ENCODE measurements at places on chromosomes 11 and 22.

- no peak for DNase-seq
Observed at GRCh38 chr22:37659066-37659896, 758 bp downstream of the PDXP start.

DNA sequence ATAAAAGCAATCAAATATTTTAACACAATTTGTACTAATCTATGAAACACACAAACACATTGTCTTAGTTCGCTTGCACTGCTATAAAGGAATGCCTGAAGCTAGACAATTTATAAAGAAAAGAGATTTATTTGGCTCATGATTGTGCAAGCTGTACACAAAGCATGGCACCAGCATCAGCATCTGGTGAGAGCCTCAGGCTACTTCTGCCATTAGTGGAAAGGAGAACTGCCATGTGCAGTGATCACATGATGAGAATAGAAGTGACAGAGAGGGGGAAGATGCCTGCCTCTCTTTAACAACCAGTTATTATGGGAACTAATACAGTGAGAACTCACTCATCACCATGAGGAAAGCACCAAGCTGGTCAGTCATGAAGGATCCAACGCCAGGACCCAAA, 105.1 kb downstream of the GUCY1A2 start:
- no peak for DNase-seq

DNA sequence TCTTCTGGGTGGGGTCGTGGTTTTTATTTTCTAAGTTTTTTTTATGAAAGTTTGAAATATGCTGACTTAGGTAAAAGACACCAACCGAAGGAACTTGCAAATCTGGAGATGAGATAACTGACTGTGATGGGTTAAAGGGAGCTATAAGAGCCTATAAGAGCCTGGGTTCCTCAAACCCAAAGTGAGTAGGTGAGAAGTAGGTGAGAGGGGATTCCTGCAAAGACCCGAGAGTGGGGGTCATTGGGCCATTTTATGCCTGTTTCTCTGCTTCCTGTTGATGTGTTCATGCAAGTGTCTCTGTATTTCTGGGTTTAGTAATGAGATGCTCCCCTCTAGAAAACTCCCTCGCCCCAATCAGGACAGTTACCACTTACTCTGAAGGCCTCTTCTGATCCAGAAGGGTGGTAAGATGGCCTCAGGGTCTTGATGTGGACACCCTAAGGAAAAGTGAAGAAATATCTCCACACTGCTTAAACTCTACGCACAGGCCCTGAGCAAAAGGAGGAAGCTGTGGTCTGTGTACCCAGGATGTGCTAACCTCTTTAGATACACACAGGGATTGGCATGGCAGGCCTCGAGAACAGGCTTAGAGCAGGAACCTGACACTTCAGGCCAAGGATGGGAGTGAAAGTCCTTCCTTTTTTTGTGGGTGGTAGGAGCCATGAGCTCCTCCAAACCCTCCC, 1.8 kb downstream of the FLI1 start:
- peak; percentile 38 for DNase-seq

GRCh38 chr11:57787920-57788702, 26.5 kb downstream of the CTNND1 start:
- no peak for DNase-seq

GRCh38 chr22:27073601-27074425, 416.4 kb downstream of the MIAT start:
- no peak for DNase-seq

DNA sequence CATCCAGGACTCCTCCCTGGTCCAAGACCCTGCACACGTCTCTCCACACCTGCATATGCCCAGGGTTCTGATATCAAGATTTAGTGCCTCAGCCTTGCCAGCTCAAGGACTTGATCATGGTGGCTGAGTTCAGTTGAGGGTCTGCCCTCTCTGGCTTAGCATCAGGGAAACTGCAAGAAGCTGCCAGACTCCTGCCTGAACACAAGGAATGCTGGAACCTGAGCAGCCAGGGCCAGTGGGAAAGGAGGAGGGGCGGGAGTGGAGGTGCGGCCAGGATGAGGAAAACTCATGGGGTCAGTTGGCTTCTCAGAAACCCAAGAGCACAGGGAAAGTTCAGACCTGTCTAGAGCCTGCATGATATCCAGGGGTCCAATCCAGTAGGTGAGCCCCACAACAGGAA, 546.1 kb downstream of the BUD13 start:
- no peak for DNase-seq

GRCh38 chr22:46947516-46948257, 185.2 kb downstream of the TBC1D22A start:
- no peak for DNase-seq

DNA sequence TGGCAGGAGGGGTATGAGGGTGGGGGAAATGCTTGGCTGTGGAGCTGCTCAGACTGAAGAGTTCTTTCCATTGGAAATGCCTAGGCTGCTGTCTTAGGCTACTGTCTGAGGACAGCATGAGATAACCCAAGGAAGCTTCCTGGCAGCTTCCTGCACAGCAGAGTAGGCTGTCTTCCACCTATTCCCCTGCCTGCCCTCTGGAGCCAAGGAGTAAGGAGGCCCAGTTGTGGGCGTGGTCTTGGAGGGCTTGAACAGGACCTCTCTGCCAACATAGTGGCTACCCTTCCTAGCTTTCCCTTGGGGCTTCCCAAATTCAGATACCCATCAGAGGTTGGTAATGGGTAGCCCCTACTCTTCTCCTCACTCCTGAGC, 25.9 kb downstream of the PHLDB1 start:
- DNase-seq: no peak

DNA sequence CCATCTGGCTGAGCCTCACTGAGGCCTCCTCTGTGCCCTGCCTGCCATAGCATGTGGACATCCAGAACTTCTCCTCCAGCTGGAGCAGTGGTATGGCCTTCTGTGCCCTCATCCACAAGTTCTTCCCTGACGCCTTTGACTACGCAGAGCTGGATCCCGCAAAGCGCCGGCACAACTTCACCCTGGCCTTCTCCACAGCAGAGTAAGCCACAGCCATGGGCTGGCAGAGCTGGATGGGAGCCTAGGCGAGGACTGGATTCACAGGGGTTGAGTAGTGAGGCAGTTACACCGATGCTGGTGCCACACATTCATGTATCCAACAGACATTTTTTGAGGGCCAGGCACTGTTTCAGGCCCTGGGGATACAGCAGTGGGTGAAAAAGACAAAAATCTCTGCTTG, 9.1 kb downstream of the SMTNL1 start:
- no peak for DNase-seq

- DNase-seq: no peak
Observed at GRCh38 chr11:111448414-111448813, 63.8 kb downstream of the BTG4 start.

GRCh38 chr22:27959335-27960090, 40.5 kb upstream of the PITPNB start:
- DNase-seq: no peak

DNA sequence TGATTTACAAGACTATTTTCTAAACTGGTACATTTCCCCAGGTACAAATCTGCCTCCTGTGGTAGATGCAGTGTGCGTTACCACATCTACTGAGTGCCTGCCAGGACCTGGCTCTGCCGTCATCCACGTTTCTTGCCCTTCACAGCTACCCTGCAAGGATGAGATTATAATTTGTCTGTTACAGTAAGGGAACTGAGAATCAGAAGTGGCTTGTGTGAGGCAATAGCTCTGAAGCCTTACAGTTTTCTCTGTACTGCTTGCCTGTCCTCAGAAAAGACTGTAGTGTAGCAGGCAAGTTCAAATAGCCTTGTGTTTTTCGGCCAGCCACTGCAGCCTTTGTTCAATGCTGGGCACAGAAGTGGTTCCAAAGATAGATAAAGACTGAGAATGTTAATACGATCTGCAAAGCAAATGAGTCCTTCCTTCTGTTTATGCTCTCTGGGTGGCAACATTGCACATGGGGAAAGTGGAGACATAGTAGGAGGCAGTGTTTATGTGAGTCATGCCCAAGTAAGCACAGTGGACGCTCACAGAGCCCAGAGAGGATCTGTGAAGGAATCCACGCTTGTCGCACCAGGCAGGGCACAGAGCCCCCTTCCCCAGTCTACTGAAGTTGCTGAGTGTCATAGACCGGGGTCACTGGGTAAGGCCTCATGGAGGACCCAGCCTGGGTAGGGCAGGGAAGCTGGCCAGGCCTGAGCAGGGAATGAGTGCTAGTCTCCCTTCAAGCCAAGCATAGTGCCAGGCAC, 49.1 kb downstream of the MICAL2 start:
- DNase-seq: no peak

DNA sequence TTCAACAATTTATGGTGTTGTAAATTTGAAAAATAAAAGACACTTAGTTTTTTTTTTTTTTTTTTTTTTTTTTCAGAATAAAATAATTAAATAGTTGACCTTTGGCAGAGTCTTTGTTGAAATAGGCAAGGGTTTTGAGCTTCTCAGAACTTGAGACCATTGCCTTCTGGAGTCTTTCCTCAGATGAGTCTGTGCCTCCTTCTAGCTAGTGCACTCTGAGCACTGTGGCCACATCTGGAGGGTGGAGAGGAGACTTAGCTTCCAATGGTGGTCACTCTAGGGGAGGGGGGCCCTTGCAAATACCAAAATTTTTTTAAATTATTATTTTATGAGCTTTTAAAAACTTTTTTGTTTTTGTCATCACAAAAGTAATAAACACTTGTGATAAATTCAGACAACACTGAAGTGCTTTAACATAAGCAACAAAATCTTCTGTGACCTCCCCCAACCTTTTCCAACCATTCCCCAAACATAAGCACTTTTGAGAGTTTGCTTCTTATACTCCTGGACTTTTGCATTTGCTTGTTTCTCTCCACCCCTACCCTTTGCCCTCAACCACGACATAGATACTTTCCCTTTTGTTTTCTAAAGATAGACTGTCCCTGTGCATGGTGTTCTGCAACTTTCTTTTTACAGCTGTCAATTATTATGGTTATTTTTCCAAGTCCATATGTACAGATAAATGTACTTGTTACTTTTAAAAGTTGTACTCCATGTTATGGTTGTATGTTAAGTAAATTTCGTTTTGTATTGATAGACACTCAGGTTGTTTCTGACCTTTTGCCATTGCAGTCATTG, 41.1 kb downstream of the BMAL1 start:
- DNase-seq: no peak

DNA sequence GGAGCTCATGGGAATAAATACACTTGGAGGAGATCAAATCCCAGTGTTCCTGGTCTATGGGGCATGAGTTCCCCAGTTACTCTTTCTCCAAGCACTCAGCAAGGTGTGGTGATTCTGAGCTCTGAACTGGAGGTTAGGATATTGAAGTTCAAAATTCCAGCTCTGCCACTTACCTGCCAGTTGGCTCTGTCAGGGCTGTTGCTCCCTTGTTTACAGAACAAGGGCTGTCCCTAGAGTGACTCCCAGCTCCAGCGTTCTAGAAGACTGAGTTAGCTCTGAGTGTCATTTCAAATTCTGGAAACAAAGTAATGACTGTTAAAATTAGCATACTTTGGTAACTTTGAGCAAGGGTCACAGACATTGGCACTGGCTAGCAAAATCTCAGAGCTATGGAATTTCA, 69.7 kb upstream of the ZBED5 start:
- no peak for DNase-seq

GRCh38 chr22:39765661-39766060, 127.9 kb downstream of the ENTHD1 start:
- no peak for DNase-seq

DNA sequence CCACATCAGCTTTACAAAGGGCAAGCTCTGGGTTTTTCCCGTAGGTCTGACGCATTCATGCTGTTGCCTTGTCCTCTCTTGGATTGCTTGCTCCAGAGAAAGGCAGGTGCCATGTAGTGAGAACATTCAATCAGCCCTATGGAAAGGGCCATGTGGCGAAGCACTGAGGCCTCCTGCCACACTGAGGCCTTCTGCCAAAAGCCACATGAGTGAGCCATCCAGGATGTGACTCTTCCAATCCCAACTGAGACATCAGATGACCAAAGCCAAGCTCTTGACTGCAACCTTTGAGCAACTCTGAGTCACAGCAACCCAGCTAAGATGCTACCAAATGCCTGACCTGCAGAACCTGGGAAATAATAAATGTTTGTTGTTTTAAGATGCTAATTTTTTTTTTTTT, 9.0 kb upstream of the PANX3 start:
- DNase-seq: no peak

GRCh38 chr22:30891443-30891755, 77.2 kb downstream of the MORC2 start:
- DNase-seq: no peak

GRCh38 chr11:2374456-2375201, 2.5 kb upstream of the CD81 start:
- no peak for DNase-seq

GRCh38 chr11:10295064-10295901, 1.3 kb upstream of the SBF2 start:
- DNase-seq: no peak

DNA sequence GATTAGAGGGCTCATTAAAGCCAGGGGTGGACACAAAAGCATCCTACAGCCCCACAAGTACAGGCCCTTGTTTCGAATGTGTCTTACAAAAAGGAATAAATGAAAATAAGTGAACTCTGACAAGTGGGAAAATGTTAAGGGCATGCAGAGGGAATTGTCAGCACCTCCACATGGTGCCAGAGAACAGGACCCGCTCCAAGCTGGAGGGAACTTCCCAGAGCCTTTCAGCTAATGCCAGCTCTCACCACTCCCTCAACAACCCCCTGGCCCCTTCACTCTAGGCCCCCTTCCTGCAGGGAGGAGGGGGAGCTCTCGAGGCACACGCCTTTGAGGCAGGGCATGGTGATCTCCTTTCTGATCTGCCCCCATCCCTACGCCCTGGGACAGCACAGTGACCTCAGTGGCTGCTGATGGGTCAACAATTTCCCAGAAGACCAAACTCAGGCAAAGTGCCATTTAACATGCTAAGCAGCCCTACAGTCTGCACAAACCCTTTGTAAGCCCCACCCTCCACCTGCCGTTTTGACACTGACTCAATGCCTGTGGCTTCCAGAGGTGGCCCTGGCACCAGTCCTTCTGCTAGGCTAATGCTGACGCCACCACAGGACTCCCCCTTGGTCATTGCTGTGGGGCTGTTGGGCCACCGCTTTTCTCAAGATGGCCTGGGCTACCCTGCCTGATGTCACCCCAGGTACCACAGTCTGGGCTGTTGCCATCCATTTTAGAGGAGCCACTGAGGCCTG, 12.5 kb upstream of the CHST1 start:
- DNase-seq: no peak

DNA sequence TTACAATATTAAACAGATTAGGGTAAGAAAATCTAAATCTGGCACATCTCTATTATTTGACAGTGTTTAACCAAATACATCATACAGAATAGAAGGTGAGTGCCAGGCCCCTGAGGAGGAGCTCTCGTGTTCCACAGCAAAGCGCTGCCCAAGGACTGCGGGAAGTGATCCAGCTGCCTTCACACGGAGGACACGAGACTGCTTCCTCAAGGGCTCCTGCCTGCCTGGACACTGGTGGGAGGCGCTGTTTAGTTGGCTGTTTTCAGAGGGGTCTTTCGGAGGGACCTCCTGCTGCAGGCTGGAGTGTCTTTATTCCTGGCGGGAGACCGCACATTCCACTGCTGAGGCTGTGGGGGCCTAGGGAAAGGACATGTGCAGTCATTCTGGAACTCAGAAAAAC, 71.1 kb downstream of the NCAPD3 start:
- DNase-seq: no peak

DNA sequence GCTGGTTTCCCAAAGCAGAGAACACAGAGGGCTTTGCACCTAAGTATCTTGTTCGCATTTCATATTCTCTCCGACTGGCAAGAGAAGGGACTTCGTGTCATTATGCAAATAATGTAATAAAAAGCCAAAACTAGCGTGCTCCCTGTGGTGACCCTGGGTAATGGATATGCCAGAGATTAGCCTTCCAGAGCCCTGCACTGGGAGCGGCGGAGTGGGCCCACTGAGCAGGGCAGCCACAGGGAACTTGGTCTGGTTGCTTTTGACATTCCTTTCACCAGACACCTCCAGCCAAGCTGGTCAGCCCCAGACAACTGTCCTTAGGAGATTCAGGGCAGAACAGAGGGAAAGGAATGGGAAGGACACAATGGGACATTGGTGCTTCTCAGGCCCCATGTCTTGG, 56.1 kb downstream of the FLI1 start:
- no peak for DNase-seq

All from NK-92 treated with Interleukin-12 subunit alpha and Interleukin-12 subunit beta, amount 100 ng/mL, for 24 hours (cell line).